ENCODE measurements at places on chromosomes 5 and 9.

DNA sequence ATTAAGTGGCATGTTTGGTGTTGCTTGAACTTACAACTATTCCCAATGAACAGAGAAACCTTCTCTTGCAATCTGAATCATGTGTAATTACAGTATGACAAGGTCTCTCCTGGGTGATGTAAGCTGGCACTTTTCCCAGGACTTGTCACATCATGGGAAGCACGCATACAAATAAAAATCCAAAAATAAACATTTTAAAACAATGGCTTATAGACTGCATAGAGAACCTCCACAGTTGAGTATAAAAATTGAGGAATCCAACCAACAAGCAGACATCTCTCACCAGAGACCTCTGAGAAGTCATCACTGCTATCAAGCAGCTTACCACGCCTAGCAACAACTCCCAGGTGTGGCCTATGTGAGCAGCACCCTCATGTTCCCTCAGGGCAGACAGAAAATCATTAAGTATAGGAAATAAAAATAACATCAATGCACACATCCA is 3.9 kb downstream of the MLLT3 start:
- no peak for DNase-seq

GRCh38 chr9:121881920-121882500 is 211.1 kb downstream of the TTLL11 start:
- DNase-seq, result no peak

DNA sequence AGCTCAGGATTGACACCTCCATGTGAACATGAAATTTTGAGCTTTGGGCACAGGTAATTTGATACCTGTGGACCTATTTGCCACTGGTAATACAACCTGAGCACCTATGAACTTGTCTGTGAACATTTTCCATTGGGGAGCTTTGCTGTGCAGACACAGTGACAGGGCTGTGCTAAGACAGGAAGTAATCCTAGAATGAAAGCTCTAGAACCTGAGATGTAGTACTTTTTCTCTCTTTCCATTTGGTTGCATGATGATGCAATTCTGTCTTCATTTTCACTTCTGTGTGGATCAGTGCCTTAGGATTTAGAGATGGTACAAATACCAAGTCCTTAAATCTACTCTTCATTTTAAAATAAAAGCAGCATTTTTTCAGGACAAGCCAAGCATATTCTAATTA is 216.9 kb downstream of the NR3C1 start:
- no peak for DNase-seq

DNA sequence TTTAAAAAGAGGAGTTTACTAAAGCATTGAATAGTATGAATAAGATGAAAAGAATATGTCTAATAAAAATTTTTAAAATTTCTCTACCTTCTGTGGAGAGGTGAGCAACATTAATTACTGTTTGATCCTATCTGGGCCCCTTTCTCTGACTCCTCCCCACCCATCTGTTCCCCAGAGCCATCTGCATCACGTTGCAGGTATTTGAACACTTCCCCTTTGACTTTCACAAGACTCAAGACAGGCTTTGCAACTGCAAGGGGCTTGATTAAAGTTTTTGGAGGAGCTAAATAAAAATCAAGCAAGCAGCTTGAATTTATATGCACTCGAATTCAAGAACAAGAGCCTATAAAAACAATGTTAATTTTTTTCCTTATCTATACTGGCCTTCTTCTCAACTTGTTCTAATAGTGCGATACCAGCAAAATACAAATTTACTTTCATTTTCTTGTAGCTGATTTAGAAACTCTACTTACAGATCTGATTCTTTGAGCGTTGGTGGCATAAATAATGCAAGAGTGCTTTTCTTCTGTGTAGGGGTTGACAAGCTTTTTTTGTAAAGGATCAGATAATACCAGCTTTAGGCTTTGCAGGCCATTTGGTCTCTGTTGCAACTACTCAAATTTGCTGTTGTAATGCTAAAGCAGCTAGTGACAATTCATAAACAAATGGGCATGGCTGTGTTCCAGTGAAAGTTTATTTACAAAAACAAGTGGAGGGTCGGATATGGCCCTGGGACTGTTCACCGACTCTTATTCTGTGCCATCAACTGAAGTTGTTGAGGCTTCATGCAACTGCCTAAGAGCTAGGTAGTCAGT is 21.2 kb downstream of the TXNDC8 start:
- DNase-seq, result no peak

- DNase-seq, result no peak
Observed at GRCh38 chr9:16668734-16669295, 201.7 kb downstream of the BNC2 start.

DNA sequence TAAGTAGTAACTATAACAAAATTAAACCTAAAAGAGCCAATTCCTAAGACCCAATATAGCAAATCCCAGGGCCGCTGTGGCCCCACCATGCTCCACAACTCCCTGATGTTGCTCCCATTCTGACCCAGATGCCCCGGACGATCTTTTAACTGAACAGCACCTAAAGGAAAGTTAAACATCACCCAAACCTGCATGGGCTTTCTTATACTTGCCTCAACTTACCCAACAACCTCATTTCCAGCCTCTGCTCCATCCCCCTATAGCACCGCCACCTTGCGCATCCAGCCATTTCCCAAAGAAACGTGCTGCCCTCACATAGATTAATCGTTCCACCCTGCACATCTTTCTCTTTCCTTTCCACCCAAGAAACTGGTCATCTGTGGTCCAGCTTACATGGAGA is 54.6 kb downstream of the ZNF354C start:
- DNase-seq, result no peak

DNA sequence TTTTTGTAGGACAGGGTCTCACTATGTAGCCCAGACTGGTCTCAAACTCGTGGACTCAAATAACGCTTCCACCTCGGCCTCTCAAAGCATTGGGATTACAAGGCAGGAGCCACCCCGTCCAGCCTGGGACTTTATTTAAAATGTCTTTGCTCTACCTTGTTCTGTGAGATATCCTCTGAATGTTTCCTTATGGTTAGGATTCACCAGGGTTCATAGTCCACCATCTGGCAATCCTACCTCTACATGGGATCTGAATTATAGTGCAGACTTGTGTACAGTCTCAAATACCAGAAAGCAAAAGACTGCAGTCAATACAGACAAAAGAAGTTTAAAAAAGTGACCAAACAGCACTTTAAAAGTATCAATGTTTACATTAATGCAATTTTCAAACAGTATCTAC is 10.1 kb downstream of the ISCA1 start:
- DNase-seq, result no peak

- no peak for DNase-seq
Observed at GRCh38 chr5:145585-146323, 45.5 kb upstream of the LRRC14B start.

DNA sequence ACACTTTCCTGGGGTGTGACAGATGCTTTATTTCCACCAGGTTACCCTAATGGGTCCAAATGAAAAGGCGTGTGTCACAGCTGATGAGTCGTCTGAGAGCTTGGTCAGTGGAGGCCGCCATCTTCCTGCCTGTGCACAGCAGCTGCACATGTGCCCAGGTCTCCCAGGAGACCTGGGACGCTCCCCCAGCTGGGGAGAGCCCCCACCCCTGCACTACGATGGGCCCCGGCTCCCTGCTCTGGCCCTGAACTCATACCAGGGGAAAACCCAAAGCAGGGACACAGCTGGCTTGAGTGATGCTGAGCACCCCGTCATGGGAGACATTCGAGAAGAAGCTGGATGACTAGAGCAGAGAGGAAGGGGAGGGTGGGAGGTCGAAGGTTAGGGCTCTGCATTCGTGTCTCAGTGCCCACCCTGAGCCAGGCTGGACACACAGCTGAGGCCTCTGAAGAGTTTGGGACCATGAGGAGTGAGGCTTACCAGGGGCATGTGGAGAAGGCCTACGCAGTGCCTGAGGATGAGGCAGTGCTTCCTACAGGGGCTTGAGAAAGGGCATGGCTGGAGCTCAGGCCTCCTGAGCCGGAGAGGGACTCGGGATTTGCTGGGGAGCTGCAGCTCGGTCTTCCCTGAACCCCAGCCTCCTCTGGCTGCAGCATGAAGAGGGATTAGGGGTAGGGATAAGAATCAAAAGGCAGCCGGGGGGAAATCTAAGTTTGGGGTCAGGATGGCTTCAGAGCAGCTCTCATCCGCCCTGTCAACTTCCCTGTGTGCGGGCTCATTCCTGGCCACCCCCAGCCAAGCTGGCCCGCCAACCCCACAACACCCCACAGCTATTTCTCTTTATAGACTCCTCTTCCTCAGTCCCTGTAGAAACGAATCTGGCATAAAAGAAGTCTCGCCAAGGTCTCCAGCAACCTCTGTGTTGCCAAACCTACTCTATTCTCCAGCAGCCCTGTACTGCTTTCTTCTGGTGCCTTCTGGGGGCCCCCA is 42.2 kb upstream of the RNU6ATAC start:
- DNase-seq, result no peak

DNA sequence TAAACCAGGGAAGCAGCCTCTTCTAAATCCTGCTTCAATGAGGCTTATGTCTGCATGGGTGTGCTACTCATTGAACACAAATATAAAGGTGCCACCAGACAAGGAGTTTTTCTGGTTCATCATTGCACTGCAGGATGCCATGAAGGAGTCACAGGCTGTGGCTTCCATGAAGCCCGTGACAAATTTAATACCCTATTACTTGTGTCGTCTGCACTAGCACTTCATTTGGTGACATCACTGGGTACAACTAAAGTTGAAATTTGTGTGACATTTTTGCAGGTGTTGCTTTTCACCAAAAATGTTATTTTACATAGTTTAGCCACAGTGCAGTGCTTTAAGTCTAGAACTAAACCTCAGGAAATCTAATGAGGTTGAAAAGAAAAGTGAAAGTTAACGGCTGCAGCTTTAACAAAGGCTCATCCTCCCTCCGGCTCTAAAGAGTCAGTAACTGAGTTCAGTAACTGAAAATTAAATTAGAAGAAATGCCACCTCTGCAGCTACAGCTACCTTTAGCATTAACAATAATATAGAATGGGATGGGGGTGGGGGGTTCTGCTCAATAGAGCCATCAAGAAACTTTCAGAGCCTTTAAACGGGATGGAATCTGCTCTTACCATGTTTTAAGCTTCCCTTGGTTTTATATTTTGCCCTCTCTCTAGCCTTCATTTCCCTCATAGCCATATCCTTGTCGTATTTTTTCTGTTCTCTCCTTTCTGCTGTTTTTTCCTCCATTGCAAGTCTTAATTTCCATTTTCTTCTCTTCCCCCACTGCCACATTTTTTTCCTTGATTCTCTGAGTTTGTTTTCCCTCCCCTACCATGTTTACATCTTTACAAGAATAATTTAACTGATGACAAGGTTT is 233.8 kb upstream of the TMEM161B start:
- no peak for DNase-seq

GRCh38 chr9:73152953-73153352 is 1.3 kb downstream of the ANXA1 start:
- no peak for DNase-seq

GRCh38 chr5:151023047-151023615 is 2.7 kb downstream of the GPX3 start:
- DNase-seq, result no peak

DNA sequence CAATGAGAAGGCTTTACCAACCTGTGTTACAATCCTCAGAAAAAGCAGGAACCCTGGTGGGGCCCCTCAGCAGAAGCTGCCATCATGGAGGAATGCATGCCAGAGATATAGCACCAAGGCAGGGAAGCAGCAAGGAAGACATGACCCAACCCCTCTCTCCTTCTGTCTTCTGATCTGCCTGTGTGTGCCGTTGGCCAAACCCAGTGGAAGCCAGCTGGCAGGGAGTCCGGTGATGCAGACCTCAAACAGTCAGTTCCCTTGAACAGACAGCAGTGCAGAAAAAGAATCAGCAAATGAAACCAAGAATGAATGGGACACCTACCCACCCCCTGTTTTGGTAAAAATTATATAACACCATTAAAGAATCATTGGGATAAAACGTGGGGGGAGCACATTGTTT is 234.2 kb downstream of the ZNF608 start:
- DNase-seq, result peak; percentile 16

GRCh38 chr5:44336708-44337107 is 52.5 kb downstream of the FGF10 start:
- DNase-seq, result no peak

GRCh38 chr5:103244398-103244797 is 14.2 kb upstream of the MACIR start:
- no peak for DNase-seq

DNA sequence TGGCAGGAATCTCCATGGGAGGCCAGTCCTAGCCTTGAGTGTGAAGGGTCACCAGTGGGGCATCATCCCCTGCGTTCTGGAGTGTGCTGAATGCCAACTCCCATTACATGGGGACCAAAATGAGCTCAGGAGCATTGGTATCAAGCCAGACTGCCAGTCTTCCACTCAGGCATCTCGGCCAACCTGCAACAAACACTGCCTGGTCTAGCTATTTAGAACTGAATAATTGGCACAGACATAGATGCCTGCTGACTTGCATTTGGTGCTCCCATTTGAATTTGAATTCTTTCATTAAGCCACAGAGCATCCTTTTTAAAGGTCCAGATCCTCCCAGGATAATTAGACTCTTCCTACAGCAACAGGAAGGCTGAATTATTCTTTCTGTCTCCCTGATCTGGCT is 116.6 kb upstream of the ABCA1 start:
- peak; percentile 27 for DNase-seq

DNA sequence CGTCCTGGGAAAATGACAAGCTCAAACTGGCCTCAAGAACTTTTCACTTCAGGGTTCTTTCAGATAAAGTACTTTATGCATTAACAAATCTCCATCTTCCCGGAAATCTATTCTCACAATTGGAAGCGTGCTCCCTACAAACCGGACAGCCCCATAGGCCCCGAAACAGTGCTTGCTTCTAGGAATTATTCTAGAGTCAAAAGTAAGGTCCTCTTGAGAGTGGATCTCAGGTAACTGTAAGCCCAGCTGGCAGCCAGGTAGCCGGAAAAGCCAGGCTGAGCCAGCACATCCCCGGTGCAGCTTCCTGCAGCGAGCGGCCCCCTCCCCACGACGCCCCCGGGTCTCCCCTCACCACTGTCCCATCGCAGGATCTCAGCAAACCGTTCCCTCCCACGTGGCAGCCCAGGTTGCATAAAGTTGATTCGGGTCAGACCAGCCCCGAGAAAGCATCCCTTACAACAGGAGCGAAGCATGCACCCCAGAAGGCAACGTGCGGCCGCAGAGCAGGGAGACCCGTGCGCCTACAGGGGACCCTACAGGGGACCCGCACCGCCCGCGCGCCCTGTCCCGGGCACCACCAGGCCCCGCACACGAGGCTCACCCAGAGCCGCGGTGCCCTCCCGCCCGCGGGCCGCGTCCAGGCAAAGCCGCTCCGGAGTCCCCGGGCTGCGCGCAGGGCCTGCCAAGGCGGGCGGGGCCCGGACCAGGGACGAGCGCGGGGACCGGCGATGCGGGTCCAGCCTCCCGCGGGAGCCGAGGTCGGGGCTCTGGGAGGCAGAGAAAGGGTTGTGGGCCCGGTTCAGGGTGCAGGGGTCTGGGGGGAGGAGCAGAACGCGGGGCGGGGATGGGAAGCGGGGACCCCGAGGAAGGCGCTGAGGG is 920 bp downstream of the LPCAT1 start:
- DNase-seq, result no peak

DNA sequence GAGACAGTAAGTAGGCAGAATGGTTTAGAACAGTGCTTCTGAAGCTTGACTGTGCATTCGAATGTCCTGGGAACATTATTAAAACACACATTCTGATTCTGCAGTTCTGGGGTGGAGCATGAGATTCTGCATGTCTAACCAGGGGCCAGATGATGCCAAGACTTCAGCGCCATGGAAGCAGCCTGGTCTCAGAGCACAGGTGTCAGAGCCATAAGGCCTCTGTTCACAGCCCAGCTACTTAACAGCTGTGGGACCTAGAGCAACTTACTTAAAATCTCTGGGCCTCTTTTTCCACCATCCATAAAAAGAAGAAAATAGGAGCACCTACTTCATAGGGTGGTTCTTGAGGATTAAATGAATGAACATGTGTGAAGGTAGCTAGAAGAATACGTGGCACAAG is 84.0 kb downstream of the GNAQ start:
- DNase-seq, result no peak
